ENCODE measurements at places on chromosomes 7 and 10. TPM values are rescaled to one million over a fixed set of nuclear protein-coding genes. Genes with fewer than 3 reads are reported as not detected.

MAGI2 gene
- total RNA-seq, result 1.7 TPM

MARVELD1 gene
- total RNA-seq, result 63.4 TPM

DMTF1 gene
- total RNA-seq, result 18.8 TPM

HEPACAM2 gene
- not detected for total RNA-seq
